H4 (cell line): ENCODE measurements at places on chromosomes 6 and 20. TPM values are rescaled to one million over a fixed set of nuclear protein-coding genes. Genes with fewer than 3 reads are reported as not detected.

Gene SNX21
- total RNA-seq, result 17.1 and 22.3 TPM in 2 replicates

Gene SLC17A1
- total RNA-seq, result not detected in 2 replicates

Gene COL11A2
- total RNA-seq, result 0.10 and 0.39 TPM in 2 replicates

Gene TPD52L1
- 3.4 and 4.5 TPM in 2 replicates for total RNA-seq

Gene FITM2
- 7.6 and 7.9 TPM in 2 replicates for total RNA-seq

Gene KCNB1
- total RNA-seq, result 0.02 TPM in 1 of 2 replicates, not detected in the other

Gene CYP24A1
- 0.95 TPM in 1 of 2 replicates, not detected in the other for total RNA-seq

Gene BCAS4
- 7.5 and 11.1 TPM in 2 replicates for total RNA-seq

Gene LAMA5
- total RNA-seq, result 4.4 and 4.5 TPM in 2 replicates

Gene VGLL2
- 0.08 and 0.50 TPM in 2 replicates for total RNA-seq

Gene SAPCD1
- 0.21 and 2.8 TPM in 2 replicates for total RNA-seq

Gene RNF144B
- 0.27 and 0.31 TPM in 2 replicates for total RNA-seq

Gene CCN2
- 12.4 and 16.4 TPM in 2 replicates for total RNA-seq

Gene E2F1
- 15.1 and 17.0 TPM in 2 replicates for total RNA-seq

Gene BMP7
- total RNA-seq, result 11.3 and 11.8 TPM in 2 replicates

Gene SIM1
- 0.02 TPM in 1 of 2 replicates, not detected in the other for total RNA-seq

Gene TBXT
- total RNA-seq, result not detected in 2 replicates

Gene FUT9
- 0.02 TPM in 1 of 2 replicates, not detected in the other for total RNA-seq

Gene ISM1
- 0.35 and 0.47 TPM in 2 replicates for total RNA-seq

Gene CFAP61
- total RNA-seq, result 0.62 TPM in 1 of 2 replicates, not detected in the other

Gene C6orf118
- total RNA-seq, result not detected in 2 replicates

Gene NSFL1C
- 31.9 and 38.2 TPM in 2 replicates for total RNA-seq

Gene ARMH2
- not detected in 2 replicates for total RNA-seq

Gene PEDS1
- 26.9 and 30.3 TPM in 2 replicates for total RNA-seq

Gene NKAPL
- not detected in 2 replicates for total RNA-seq

Gene EYA2
- 0.14 and 0.60 TPM in 2 replicates for total RNA-seq

Gene PPP1R14C
- total RNA-seq, result not detected in 2 replicates

Gene PSORS1C2
- total RNA-seq, result not detected in 2 replicates

Gene MEP1A
- total RNA-seq, result 0.08 TPM in 1 of 2 replicates, not detected in the other
